ENCODE measurements at places on chromosomes 1 and 21. TPM values are rescaled to one million over a fixed set of nuclear protein-coding genes. Genes with fewer than 3 reads are reported as not detected.

GRCh38 chr1:12722626-12723025 lies 6.7 kb downstream of the AADACL3 start:
- no peak for DNase-seq

GRCh38 chr1:24688621-24689195 lies 45.6 kb downstream of the SRRM1 start:
- DNase-seq = peak; percentile 66

GRCh38 chr1:97489834-97490233 lies 431.0 kb downstream of the DPYD start:
- no peak for DNase-seq

DNA sequence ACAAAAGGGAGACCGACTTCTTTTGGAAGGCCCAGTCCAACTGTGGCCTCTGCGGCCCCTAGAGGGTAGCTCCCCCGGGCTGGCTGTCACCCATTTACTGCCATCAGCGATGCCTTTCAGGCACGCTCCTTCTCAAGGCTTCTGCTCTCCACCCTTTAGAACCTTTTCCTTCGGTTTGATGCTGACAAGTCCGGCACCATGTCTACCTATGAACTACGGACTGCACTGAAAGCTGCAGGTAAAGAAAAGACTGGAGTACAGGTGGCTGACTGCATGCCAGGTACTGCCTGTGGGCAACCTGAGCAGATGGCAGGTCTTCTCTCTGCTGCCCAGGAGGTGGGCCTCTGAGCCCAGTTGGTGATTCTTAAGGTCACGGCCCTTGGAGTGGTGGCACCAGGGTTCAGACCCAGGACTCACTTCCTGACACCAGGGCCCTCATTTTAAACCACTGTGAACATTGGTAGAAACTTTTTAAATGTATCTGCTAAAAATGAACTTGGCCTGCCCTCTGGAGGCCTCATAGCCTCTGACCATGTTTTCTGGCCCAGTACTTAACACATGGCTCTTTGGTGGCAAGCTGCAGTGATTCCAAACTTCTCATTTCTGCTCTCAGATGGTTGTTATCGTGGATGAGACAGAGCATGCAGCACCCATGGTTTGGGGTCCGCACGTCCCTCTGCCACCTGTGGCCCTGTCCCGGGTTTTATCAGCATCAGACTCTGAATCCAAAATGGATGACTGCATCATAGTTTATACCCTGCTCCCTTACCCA lies 45.7 kb downstream of the CAPN9 start:
- no peak for DNase-seq

DNA sequence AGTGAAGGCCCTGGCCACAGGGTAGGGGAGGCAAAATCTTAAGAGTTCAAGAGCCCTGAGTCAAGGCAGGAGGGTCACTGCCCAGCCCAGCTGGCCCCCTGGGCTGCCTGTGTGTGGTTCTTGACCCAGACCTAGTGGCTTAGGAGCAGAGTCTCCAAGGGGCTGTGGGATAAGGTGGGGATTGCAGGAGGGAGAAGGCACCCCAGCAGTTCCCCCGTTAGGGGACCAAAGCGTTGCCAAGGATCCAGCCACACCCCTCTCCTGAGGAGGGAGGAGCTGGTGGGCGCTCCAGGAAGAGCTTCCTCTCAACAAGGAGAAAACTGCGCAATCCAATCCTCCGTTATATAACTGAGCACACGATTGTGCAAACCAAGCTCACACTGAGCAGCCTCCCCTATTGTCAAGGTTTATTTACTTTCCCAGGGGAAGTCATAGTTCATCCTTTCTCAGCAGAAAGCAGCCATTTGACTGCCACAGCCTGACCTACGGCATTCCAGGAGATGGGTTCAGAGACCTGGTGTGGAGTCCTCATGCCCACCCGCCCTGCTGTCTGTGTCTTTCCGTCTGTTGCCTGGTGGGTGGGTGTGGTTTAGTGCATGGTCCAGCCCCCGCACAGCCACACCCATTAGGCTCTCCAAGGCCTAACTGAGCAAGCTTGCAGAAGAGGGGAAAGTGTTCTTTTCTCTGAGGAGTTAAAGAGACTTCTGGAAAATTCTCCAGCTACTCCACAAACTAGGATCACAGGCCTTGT lies 3.5 kb downstream of the EPHX1 start:
- peak; percentile 89 for DNase-seq

GRCh38 chr1:31072304-31072746 lies 6.8 kb upstream of the PUM1 start:
- no peak for DNase-seq

- DNase-seq = no peak
These were observed 20.0 kb downstream of the USP25 start for GRCh38 chr21:15749861-15750159.

DNA sequence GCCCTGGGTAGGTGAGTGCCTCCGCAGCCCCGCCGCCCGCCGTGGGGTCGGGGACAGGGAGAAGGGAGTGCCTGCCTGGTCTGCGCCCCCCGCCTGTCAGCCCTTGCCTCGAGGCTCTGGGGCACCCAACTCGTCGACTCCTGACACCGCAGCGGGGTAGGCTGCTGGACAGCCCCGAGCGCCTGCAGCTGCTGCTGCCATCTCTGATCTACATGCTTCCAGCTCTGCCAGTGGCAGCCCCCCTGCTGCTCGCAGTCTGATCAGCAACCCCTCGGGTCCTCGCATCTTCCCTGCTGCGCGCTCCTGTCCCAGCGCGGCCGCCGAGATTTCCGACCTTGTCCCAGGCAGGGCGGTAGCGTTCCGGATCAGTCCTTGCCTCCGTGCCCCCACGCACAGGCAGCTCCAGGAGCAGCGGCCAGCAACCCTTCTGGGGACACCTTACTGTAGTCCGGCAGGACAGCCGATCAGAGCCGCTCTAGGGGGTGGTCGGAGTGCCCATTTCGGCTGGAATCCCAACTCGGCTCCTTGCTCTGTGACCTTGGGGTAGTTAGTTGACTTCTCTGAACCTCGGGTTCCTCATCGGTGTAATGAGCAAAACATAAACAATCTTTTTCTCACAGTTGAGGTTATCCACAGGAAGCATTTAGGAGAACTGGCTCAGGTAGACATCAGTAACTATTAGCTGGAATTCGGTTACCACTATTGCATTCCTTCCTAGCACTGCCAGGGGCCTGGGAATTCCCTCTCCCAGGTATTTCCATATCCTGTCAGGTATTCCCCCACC lies 540 bp downstream of the BCAN start:
- no peak for DNase-seq

DNA sequence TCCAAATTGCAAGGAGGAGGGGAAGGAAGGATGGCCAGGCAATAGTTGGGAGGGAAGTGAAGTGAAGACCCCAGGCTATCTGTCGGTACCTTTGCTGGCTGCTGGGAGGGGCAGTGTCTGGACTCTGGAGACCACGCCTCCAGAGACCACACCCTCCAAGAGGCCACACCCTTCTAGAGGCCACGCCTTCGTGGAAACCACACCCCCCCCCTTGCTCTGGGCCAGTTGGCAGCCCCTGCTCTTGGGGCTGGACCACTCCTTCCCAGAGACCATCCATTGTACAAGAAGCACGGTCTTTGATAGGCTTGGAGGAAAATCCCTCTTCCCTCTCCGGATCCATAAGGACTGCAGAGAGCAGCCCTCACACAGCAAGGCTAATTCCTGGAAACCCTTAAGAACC lies 73.1 kb downstream of the RYR2 start:
- no peak for DNase-seq

DNA sequence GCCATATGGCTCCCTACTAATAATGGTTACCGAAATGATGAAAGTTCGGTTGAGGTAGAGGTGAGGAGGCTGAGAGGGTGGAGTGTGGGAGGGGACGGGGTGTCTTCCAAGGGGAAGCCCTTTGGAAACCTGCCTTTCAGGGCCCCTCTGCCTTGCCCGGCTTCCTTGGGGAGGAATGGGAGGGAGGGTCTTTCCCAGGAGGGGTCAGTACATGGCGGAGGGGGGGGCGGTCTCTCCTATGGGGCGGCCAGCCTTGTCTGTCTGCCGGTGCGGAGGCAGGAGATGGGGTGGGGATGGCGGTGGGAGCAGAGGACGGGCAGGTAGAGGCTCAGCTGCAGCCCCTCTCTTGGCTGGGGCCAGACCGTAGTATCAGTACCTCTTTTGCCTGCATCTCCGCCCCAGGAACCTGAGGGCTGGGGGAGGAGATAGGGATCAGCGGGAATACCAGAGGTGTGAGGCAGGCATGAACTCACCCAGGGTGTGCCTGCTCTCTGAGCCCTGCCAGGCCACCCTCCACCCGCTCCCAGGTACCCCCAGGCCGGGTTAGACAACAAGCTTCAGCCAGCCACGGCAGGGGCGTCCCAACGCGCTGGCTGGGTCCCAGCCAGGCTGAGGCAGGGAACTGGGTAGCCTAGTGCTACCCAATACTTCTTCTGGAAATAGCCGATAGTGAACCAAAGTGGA lies 79.4 kb upstream of the POU3F1 start:
- no peak for DNase-seq

GRCh38 chr1:229196404-229197264 lies 74.3 kb upstream of the RAB4A start:
- DNase-seq = no peak

GRCh38 chr1:21307663-21308305 lies 17.5 kb upstream of the ECE1 start:
- no peak for DNase-seq

DNA sequence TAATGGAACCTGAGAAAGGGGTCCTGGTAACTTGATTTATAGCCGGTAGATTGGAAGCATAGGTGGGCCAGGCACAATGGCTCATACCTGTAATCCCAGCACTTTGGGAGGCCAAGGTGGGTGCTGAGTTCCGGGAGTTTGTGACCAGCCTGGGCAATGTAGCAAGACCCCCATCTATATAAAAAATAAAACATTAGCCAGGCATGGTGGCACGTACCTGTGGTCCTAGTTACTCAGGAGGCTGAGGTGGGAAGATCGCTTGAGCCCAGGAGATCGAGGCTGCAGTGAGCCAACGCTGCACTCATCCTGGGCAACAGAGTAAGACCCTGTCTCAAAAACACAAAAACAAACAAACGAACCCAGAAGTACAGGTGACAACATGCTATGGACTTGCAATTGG lies 76.5 kb downstream of the ZNF281 start:
- DNase-seq = no peak

GRCh38 chr21:32909393-32909792 lies 116.3 kb upstream of the OLIG2 start:
- no peak for DNase-seq

DNA sequence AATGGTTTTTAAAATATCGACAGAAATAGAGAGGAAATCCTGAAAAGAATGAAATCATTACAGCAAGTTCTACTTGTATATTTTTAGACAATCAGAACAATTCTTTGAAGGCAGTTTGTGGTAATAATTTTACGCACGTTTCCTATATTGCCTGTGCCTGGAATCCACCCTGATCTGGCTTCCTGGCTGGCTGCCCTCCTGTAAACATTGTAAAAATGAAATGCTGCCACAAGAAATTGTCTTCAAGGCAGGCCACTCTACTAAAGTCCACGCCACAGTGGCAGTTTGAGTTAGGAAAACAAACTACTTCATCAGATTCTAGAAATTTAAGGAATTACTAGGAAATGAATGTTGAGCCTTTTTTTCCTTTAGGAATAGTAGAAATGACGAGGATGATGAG lies 454.5 kb upstream of the NR5A2 start:
- DNase-seq = peak; percentile 10

GRCh38 chr1:7970246-7970645 lies 8.7 kb downstream of the PARK7 start:
- no peak for DNase-seq

DNA sequence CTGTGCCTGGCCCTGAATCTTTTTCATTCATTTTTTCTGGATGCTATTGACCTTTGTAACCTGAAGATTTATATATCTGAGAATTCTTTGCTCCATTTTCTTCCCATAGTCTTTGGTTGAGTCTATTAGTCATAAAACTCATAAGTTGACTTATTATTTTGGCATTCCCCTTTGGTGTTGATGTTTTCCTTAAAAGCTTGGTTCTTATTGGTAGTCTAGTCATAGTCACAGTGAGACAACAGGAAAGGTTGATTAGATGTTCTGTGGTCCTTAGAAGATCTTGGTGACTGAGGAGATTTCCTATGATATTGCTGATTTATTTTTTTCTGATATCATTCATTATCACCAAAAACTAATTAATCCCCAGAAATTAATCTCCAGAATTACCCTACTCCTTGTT lies 86.2 kb downstream of the PTPRC start:
- DNase-seq = no peak

GRCh38 chr21:42105476-42106315 lies 34.6 kb downstream of the UMODL1 start:
- no peak for DNase-seq

- no peak for DNase-seq
These were observed 1.5 kb upstream of the TRIM62 start for GRCh38 chr1:33183306-33183705.

GRCh38 chr21:29443411-29444010 lies 144.8 kb downstream of the BACH1 start:
- no peak for DNase-seq

- no peak for DNase-seq
These were observed 24.4 kb downstream of the SZRD1 start for GRCh38 chr1:16391411-16391810.

DNA sequence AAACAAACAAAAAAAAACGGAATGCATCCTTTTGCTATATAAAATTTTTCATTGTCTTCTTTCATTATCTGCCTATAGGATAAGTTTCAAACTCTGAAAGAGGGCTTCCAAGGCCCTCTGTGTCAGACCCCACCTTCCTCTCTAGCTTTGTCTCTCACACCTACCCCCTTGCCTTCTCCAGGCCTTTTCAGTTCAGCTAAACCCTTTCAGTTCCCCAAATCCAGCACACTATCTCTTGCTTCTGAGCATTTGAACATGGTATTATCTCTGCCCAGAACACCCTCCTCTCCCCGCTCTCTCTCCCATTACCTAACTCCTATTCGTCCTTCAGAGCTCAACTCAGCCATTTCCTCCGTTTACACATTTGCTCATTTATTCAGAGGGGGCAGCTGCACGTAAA lies 35.7 kb downstream of the C1orf216 start:
- DNase-seq = no peak

Gene SYT14
- total RNA-seq = 3.1 TPM

Gene KRTAP10-5
- not detected for total RNA-seq

Gene DUSP12
- total RNA-seq = 44.2 TPM

Gene BCAN
- total RNA-seq = not detected

Gene BRDT
- total RNA-seq = not detected

Gene NPR1
- not detected for total RNA-seq

Gene AQP10
- total RNA-seq = not detected

Gene FCRL1
- total RNA-seq = not detected

Gene LCE3B
- not detected for total RNA-seq

Gene HUNK
- 1.5 TPM for total RNA-seq

Gene TEDDM1
- total RNA-seq = not detected

Gene NUP210L
- 0.02 TPM for total RNA-seq

Gene GABRD
- total RNA-seq = 2.1 TPM

Gene PIK3R3
- 14.9 TPM for total RNA-seq

Gene PBX1
- 22.2 TPM for total RNA-seq
